ENCODE measurements at places on chromosomes 11 and 22.

DNA sequence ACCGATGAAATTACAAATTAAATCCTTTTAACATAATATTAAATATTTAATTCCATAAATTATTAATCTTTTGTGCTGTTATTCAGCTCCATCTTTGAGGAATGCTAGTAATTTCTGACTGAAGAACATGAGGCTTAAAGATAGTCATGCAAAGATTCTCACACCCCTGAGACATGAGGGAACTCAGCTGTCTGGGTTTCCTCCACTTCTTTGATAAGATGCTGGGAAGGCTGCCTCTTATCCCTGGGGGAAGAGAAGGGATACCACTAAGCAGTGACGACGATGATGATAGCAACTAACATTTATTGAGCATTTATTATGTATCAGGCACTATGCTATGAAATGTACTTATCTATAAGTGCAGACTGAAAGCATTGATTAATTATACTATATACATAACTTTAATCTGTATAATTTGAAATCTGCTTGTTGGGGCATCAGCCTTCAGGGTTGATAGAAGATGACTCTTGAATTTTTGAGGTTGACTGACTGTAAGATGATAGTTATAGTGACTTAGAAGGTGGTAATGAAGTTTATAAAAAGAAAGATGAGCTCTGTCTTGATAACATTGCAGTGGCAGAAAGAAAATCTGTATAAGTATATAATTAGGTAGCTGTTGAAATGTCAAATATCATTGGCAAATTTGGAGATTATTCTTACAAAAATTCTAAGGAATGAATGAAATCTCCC, 78.4 kb downstream of the SIK2 start:
- no peak overlapping the region for H3K27ac ChIP-seq
- no peak overlapping the region for H3K4me3 ChIP-seq
- H3K27me3 ChIP-seq = no peaks in the 10 kb centered on the region
- H3K36me3 ChIP-seq = no peaks in the 10 kb centered on the region

DNA sequence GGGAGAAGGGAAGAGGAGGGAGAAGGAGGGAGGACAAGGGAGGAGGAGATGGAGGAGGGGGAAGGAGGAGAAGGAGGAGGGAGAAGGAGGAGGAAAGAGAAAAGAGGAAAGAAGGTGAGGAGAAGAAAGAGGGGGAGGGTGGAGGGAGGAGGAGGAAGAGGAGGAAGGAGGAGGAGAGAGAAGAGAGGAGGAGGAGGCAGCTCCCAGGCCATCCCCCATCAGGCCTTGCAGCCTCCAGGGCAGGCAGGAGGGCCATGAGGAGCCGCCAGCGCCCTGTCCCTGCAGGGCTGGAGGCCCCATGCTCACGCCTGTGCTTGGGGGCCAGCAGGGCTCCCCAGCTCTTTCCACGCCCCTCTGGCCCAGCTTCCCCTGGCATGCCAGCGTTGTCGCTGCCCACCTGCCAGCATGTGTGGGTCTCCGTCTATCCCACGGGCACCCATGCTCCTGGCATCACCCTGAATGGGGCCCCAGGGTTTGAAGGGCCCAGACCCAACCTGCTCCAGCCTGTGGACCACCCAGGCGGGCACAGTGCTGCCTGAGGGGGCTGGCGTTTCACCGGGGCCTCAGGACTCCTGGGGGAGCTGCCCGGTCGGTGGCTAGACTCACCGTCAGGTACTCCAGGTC, 5.2 kb downstream of the TSPAN32 start:
- H3K4me1 ChIP-seq = peaks cover 43% of the 10 kb centered on the region
- H3K36me3 ChIP-seq = peaks cover 11% of the 10 kb centered on the region
- no peaks in the 10 kb centered on the region for H3K27me3 ChIP-seq
- DNase-seq = no peak
- H3K27ac ChIP-seq = peak overlapping the region; percentile 96

- H3K27ac ChIP-seq = no peak overlapping the region
- peaks cover 27% of the 10 kb centered on the region for H3K27me3 ChIP-seq
- H3K4me1 ChIP-seq = peaks cover 4% of the 10 kb centered on the region
- H3K4me3 ChIP-seq = no peak overlapping the region
Observed at GRCh38 chr11:16862726-16863125, 124.3 kb downstream of the C11orf58 start.

DNA sequence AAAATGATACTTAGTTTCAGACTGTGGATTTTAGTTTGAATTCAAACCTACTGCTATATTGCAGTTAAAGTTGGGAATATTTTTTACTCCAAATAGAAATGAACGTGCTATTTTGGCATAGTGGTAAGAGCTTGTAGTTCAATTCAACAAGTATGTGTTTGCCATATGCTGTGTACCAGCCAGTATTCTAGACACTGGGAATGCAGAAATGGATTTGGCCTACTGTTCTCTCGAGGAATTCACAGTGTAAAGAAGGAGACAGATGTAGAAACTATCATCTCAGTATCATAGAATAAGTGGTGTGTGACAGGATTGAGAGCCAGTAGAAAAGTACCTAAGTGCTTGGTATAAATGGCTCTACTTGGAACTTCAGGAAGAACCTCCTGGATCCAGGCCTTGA, 80.4 kb downstream of the ATXN10 start:
- peaks cover 14% of the 10 kb centered on the region for H3K36me3 ChIP-seq
- peaks cover 8% of the 10 kb centered on the region for H3K4me1 ChIP-seq
- H3K27ac ChIP-seq = no peak overlapping the region
- no peak overlapping the region for H3K4me3 ChIP-seq
- H3K27me3 ChIP-seq = no peaks in the 10 kb centered on the region

GRCh38 chr11:130269326-130269943, 45.3 kb downstream of the ZBTB44 start:
- H3K36me3 ChIP-seq = peaks cover 12% of the 10 kb centered on the region
- peak overlapping the region; percentile 58 for H3K27ac ChIP-seq
- H3K4me1 ChIP-seq = peaks cover 7% of the 10 kb centered on the region
- H3K4me3 ChIP-seq = no peak overlapping the region
- H3K27me3 ChIP-seq = no peaks in the 10 kb centered on the region

DNA sequence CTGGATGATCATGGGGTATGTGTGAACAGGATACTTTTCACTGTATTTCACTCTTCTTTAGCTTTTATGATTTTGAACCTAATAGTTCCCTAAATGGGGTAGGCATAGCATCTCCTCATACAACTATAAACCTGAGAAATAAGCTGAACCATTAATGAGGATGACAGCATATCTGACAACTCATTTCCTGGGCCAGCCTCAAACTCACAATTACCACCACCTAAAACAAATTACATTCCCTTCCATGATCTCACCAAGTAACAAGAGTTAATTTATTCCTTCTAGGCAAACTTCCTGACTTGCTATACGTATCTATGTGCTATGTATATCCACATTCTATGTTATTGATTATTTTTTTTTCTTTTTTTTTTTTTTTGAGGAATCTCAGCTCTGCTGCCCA, 23.0 kb downstream of the SIK3 start:
- no peak overlapping the region for H3K4me3 ChIP-seq
- no peak overlapping the region for H3K27ac ChIP-seq

GRCh38 chr11:116136987-116137674, 632.9 kb upstream of the CADM1 start:
- H3K4me1 ChIP-seq = no peaks in the 10 kb centered on the region
- no peak overlapping the region for H3K4me3 ChIP-seq
- H3K27me3 ChIP-seq = peaks cover 40% of the 10 kb centered on the region
- H3K36me3 ChIP-seq = no peaks in the 10 kb centered on the region
- no peak overlapping the region for H3K27ac ChIP-seq

DNA sequence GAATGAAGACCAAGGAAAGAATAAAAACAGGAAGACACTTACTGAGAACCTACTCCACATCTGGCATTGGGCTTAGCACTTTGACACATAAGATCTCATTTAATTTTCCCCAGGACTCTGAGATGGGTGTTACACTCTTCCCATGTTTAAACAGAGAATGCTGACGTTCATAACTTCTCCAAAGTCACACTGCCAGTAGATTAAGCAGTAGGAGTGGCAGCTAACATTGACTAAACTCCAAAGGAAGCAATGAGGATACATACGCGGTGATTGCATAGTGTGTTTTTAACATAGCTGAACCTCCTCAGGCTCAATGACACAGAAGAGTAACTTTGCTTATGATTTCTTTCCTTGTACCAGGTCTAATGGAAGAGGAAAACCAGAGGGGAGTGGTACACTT, 14.5 kb upstream of the OR10V1 start:
- H3K4me1 ChIP-seq = peaks cover 11% of the 10 kb centered on the region
- no peak overlapping the region for H3K4me3 ChIP-seq
- no peak for DNase-seq
- H3K27ac ChIP-seq = no peak overlapping the region
- H3K27me3 ChIP-seq = peaks cover 7% of the 10 kb centered on the region
- no peaks in the 10 kb centered on the region for H3K36me3 ChIP-seq

DNA sequence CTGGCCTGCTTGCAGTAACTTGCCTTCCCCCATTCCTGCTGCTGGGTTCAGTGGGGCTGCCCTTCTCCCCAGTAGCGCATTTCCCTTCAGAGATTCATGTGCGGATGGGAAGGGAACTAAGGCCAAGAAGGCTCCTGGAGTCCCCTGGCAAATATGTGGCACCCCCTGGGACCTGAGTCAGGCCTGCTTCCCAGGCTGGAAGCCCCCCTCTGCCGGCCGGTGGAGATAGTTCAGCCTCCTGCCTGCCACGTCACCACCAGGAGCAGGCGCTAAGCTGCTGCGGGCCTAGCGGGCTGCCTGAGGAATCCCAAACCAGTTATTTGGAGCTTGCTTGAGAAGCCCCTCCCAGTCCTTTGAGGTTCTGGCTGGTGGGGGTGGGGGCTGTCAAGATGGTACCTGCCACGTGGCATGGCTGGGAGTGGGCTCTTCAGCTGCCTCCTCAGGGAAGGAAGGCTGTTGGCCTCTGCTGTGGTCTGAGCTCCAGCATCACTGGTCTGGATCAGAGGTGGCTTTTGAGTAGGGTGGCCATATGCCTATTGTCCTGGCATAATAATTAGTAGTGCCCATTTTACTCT, 2.0 kb downstream of the SERPINH1 start:
- peak overlapping the region; percentile 99 for H3K4me3 ChIP-seq
- peaks cover 45% of the 10 kb centered on the region for H3K4me1 ChIP-seq
- no peaks in the 10 kb centered on the region for H3K27me3 ChIP-seq
- H3K36me3 ChIP-seq = peaks cover 7% of the 10 kb centered on the region
- no peak for DNase-seq

- no peak overlapping the region for H3K4me3 ChIP-seq
- no peaks in the 10 kb centered on the region for H3K27me3 ChIP-seq
- H3K36me3 ChIP-seq = peaks cover 47% of the 10 kb centered on the region
- no peak for DNase-seq
- peaks cover 33% of the 10 kb centered on the region for H3K4me1 ChIP-seq
Observed at GRCh38 chr22:19056951-19057401, 65.2 kb downstream of the DGCR2 start.

GRCh38 chr11:28727254-28727653, 619.1 kb downstream of the METTL15 start:
- no peaks in the 10 kb centered on the region for H3K36me3 ChIP-seq
- no peak overlapping the region for H3K27ac ChIP-seq
- H3K4me1 ChIP-seq = no peaks in the 10 kb centered on the region

DNA sequence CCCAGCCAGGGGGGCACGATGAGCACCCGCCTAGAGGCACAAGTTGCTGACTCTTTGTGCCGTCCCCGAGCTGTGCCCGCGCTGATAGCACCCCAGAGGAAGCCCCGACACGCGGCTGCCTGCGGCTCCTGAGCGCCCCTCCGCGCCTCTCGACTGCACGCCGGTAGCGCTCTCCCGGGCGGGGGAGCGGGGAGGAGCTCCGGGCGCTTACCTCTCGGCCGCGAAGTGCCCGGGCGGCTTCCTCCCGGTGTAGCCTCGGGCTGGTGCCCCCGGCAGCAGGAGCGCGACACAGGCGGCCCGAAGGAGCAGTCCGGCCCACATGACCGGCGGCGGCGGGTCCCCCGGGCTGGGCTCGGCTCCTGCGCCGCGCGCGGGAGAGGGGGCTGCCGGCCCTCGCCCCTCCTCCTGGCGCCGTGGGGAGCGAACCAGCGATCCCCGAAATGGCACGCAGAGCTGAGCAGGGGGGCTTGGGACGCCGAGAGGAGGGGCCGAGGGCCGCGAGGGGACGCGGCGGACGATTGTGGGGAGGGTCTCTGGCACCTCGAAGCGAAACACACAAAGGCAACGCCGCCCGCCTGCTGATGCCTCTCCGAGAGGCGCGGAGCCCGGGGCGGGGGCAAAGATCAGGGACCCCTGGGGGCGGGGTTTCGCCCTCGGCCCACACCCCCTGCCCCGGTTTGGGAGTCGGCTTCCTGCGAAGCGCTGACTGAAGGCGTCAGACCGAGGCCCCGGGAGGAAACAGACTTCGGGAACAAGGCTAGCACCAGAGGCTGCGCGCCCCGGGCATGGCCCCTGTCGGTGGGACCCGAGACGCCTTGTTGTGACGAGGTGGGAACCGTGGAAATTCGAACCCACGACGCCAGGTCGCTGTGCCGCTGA, at the start of gene VWCE:
TSS of gene VWCE (minus strand) at position 600 of the 879 bp plus-strand sequence. CDS start at position 321, 279 bp downstream.
- DNase-seq = peak; percentile 56
- peaks cover 17% of the 10 kb centered on the region for H3K4me1 ChIP-seq
- H3K4me3 ChIP-seq = peak within 1 kb of the TSS; percentile 84
- H3K27me3 ChIP-seq = peaks cover 36% of the 10 kb centered on the region
- peaks cover 26% of the 10 kb centered on the region for H3K36me3 ChIP-seq
- no peak within 1 kb of the TSS for H3K27ac ChIP-seq

DNA sequence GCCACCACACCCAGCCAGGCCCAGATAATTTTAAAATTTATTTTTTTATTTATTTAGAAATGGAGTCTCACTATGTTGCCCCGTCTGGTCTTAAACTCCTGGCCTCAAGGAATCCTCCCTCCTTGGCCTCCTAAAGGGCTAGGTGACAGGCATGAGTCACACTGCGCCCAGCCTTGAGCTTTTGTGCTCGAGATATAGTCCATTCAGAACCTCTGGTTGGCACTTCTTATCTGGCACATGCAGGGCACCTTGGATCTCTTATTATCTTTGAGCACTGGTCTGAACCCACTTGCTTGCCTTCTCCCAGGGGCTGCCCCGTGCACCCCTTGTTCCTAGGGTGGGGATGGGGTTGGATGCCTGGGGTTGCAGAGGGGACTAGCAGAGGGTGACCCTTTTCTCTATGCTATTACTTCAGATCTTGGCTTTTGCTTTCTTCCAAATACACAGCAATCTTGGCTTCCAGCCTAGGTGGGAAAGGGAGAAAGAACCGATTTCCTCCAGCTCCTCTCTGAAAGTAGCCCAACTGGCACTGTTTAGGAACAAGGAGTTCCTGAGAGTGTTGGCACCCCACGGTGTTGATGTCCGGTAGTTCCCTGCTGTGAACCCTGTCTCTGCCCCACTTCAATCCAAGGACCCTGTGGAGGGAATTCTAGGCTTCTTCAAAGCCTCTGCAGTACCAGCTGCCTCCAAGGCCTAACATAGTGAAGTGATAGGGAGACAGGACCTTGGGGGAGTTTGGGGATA, 1.3 kb upstream of the SLC3A2 start:
- peaks cover 40% of the 10 kb centered on the region for H3K4me1 ChIP-seq
- H3K4me3 ChIP-seq = peak overlapping the region; percentile 100
- H3K36me3 ChIP-seq = peaks cover 50% of the 10 kb centered on the region
- DNase-seq = no peak
- no peaks in the 10 kb centered on the region for H3K27me3 ChIP-seq

Measured in effector memory CD8-positive, alpha-beta T cell (primary cell).